Pancreas (tissue), 10 donors: ENCODE measurements at places on chromosomes 16 and 17. TPM values are rescaled to one million over a fixed set of nuclear protein-coding genes. Genes with fewer than 3 reads are reported as not detected.

DNA sequence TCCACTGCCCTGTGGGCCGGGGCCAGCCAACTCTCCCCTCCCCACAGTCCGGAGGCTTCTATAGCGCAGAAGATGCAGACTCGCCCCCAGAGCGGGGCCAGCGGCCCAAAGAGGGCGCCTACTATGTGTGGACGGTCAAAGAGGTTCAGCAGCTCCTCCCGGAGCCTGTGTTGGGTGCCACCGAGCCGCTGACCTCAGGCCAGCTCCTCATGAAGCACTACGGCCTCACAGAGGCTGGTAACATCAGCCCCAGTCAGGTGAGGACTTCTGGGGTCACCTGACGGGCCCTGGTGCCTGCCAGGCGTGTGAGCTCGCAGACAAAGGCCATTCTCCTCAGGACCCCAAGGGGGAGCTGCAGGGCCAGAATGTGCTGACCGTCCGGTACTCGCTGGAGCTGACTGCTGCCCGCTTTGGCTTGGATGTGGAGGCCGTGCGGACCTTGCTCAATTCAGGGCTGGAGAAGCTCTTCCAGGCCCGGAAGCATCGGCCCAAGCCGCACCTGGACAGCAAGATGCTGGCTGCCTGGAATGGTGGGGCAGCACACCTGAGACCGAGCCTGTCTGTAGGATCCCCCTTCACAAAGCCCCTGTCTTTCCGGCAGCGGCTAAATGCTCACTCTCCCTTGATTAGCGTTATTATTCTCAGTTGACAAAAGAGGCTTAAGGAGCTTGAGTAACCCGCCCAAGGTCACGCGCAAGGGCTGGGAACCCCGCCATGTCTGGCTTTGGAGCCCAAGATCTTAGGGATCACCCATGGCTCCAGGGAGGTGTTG is 3.9 kb downstream of the SPATA20 start:
- H3K4me3 ChIP-seq: no peak overlapping the region
- H3K27me3 ChIP-seq: no peaks in the 10 kb centered on the region
- no peak overlapping the region for H3K27ac ChIP-seq
- DNase-seq: peak; percentile 72

GRCh38 chr16:88639231-88640038 is 1.1 kb downstream of the IL17C start:
- DNase-seq: no peak
- H3K4me3 ChIP-seq: no peak overlapping the region
- no peaks in the 10 kb centered on the region for H3K36me3 ChIP-seq
- H3K27ac ChIP-seq: no peak overlapping the region

- no peak overlapping the region for H3K4me3 ChIP-seq
- H3K27me3 ChIP-seq: no peaks in the 10 kb centered on the region
- no peak for DNase-seq
- H3K27ac ChIP-seq: no peak overlapping the region
Measured at GRCh38 chr17:14428648-14429029, 127.8 kb downstream of the HS3ST3B1 start.

- no peak overlapping the region for H3K27ac ChIP-seq
- no peaks in the 10 kb centered on the region for H3K27me3 ChIP-seq
- peaks cover 15% of the 10 kb centered on the region for H3K4me1 ChIP-seq
- peak overlapping the region; percentile 90 for H3K4me3 ChIP-seq
- peak; percentile 75 for DNase-seq
Measured at GRCh38 chr17:65559804-65560627, 1.4 kb downstream of the AXIN2 start.

MAP3K14 gene
- 6.8 TPM for total RNA-seq

DNA sequence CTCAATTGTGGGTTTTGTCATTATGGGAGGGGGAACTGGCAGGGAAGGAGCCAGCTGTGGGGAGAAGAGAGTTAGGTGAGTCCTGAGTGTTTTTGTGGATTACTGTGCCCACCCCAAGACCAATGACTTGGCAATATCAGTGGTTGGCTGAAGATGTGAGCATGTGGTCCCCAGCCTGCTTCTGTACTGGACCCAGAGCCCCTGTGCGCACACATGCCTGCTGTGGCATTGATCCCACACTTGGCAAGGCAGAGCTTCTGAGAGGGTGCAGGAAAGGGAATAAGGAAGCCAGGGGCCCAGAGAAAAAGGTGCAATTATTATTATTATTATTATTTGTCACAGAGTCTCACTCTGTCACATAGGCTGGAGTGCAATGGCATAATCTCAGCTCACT is 1.3 kb downstream of the PRAC1 start:
- no peaks in the 10 kb centered on the region for H3K36me3 ChIP-seq
- no peak for DNase-seq
- peaks cover 83% of the 10 kb centered on the region for H3K27me3 ChIP-seq
- H3K4me1 ChIP-seq: no peaks in the 10 kb centered on the region

GRCh38 chr16:3444032-3444388 is 530 bp downstream of the NAA60 start:
- no peaks in the 10 kb centered on the region for H3K4me1 ChIP-seq
- H3K27me3 ChIP-seq: no peaks in the 10 kb centered on the region
- DNase-seq: no peak
- no peaks in the 10 kb centered on the region for H3K36me3 ChIP-seq

DNA sequence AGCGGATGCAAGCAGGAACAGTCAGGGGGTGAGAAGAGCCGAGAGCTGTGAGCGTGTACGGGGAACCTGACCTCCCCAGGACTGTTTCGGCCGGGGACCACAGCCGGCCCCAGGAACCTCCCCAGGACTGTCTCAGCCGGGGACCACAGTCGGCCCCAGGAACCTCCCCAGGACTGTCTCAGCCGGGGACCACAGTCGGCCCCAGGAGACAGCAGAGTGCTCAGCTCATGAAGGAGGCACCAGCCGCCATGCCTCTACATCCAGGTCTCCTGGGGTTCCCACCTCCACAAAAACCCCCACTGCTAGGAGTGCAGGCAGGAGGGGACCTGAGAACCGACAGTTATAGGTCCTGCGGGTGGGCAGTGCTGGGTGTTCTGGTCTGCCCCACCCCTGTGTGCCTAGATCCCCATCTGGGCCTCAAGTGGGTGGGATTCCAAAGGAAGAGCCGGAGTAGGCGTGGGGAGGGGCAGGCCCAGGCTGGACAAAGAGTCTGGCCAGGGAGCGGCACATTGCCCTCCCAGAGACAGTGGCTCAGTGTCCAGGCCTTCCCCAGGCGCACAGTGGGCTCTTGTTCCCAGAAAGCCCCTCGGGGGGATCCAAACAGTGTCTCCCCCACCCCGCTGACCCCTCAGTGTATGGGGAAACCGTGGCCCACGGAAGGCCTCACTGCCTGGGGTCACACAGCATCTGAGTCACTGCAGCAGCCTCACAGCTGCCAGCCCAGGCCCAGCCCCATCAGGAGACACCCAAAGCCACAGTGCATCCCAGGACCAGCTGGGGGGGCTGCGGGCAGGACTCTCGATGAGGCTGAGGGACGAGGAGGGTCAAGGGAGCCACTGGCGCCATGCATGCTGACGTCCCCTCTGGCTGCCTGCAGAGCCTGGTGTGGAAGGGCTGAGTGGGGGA is 4.3 kb downstream of the RHBDF1 start:
- no peaks in the 10 kb centered on the region for H3K27me3 ChIP-seq
- no peak overlapping the region for H3K4me3 ChIP-seq
- H3K27ac ChIP-seq: no peak overlapping the region
- H3K36me3 ChIP-seq: peaks cover 7% of the 10 kb centered on the region
- DNase-seq: no peak

ST3GAL2 gene
- total RNA-seq: 3.5 TPM

- no peak for DNase-seq
- no peaks in the 10 kb centered on the region for H3K27me3 ChIP-seq
- H3K27ac ChIP-seq: no peak overlapping the region
- H3K36me3 ChIP-seq: no peaks in the 10 kb centered on the region
Measured at GRCh38 chr16:23865853-23866252, 30.1 kb downstream of the PRKCB start.

- H3K27ac ChIP-seq: peak overlapping the region; percentile 72
- DNase-seq: no peak
- no peaks in the 10 kb centered on the region for H3K27me3 ChIP-seq
- peaks cover 4% of the 10 kb centered on the region for H3K36me3 ChIP-seq
- H3K4me3 ChIP-seq: no peak overlapping the region
- peaks cover 4% of the 10 kb centered on the region for H3K4me1 ChIP-seq
Measured at GRCh38 chr17:63762161-63763078, 11.0 kb downstream of the CCDC47 start.

DNA sequence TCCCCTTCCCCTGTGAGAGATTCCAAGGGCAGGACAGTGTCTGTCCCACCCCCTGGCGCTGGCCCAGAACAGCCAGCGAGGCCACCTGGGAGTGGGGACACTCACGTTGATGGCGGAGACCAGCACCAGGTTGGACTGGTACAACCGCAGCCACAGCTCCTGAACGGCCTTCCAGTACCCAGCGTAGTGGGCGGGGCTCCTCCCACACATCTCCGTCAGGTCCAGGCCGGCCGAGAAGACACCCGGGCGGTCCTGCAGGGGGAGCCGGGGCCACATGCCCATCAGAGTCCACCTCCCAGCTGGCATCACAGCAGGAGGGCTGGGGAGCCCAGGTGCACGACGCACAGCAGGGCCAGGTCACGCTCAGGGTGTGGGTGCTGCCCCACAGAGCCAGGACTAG is 7.1 kb downstream of the ECI1 start:
- no peaks in the 10 kb centered on the region for H3K4me1 ChIP-seq
- peak; percentile 75 for DNase-seq
- H3K4me3 ChIP-seq: no peak overlapping the region
- peaks cover 10% of the 10 kb centered on the region for H3K36me3 ChIP-seq

CXCL16 gene
- 7.6 TPM for total RNA-seq

GRCh38 chr16:55437625-55438024 is 41.4 kb upstream of the MMP2 start:
- no peak overlapping the region for H3K27ac ChIP-seq
- H3K27me3 ChIP-seq: peaks cover 3% of the 10 kb centered on the region
- no peaks in the 10 kb centered on the region for H3K4me1 ChIP-seq
- DNase-seq: no peak
- H3K4me3 ChIP-seq: no peak overlapping the region

DNA sequence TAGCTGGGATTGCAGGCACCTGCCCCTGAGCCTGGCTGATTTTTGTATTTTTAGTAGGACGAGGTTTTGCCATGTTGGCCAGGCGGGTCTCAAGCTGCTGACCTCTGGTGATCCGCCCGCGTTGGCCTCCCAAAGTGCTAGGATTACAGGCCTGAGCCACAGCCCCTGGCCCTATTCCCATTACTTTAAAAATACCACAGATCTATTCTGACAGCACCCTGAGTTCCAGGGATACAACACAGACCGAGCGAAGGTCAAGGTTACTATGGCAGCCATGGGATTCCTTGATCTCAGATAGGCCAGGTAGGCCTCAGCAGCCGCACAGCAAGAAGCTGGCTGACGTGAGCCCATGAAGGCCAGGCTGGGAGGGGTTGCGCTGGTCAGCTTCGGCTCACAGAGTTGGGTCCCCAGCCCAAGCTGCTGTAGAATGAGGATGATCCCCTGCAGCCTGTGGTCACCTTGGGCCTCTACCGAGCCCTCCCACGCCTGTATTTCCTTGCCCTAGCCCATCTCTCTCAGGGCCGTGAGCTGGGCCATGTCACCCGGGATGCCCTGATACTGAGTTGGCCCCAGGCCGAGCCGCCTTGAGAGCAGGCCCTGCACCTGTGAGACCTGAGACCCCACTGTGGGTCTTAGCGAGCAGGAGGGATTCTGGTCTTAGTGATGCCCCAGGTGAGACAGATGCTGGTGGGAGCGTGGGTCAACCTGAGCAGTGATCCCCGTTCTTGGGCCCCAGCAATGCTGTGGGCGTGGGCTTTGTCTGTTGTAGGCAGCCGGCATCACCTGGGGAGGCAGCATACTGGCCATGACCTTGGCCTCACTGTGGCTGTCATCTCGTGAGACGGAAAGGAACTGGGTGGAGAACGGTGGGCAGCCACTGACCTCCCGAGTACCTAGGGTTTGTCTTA is 16.9 kb upstream of the RNF213 start:
- no peak for DNase-seq
- H3K36me3 ChIP-seq: no peaks in the 10 kb centered on the region
- no peaks in the 10 kb centered on the region for H3K27me3 ChIP-seq

SCN4A gene
- total RNA-seq: 0.12 TPM

GRCh38 chr17:40284085-40284713 is 3.5 kb upstream of the CDC6 start:
- peaks cover under 1% of the 10 kb centered on the region for H3K36me3 ChIP-seq
- no peak overlapping the region for H3K27ac ChIP-seq
- H3K4me3 ChIP-seq: no peak overlapping the region
- no peaks in the 10 kb centered on the region for H3K4me1 ChIP-seq
- no peak for DNase-seq

- H3K4me3 ChIP-seq: no peak overlapping the region
- DNase-seq: no peak
- no peaks in the 10 kb centered on the region for H3K36me3 ChIP-seq
- H3K27me3 ChIP-seq: no peaks in the 10 kb centered on the region
Measured at GRCh38 chr16:49017501-49017900, 264.1 kb downstream of the CBLN1 start.

GRCh38 chr17:28392491-28392890 is 13.5 kb downstream of the SLC46A1 start:
- H3K27me3 ChIP-seq: no peaks in the 10 kb centered on the region
- peaks cover 42% of the 10 kb centered on the region for H3K36me3 ChIP-seq
- DNase-seq: no peak
- H3K27ac ChIP-seq: no peak overlapping the region
- H3K4me1 ChIP-seq: no peaks in the 10 kb centered on the region
- no peak overlapping the region for H3K4me3 ChIP-seq

DNA sequence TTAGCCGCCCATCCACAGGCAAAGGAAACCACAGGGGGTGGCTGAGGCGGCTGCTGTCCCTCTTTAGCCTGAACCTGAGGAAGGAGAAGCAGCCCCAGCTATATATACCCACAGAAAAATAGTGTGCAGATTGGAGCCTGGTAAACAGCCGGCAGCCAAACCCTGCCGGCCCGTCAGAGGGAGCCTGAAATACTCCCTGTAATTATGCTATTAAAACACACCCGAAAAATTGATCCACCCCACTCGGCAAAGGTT is 6.8 kb downstream of the PIEZO1 start:
- no peak for DNase-seq
- H3K36me3 ChIP-seq: no peaks in the 10 kb centered on the region
- H3K4me1 ChIP-seq: no peaks in the 10 kb centered on the region
- H3K27me3 ChIP-seq: no peaks in the 10 kb centered on the region
- H3K4me3 ChIP-seq: no peak overlapping the region

DNA sequence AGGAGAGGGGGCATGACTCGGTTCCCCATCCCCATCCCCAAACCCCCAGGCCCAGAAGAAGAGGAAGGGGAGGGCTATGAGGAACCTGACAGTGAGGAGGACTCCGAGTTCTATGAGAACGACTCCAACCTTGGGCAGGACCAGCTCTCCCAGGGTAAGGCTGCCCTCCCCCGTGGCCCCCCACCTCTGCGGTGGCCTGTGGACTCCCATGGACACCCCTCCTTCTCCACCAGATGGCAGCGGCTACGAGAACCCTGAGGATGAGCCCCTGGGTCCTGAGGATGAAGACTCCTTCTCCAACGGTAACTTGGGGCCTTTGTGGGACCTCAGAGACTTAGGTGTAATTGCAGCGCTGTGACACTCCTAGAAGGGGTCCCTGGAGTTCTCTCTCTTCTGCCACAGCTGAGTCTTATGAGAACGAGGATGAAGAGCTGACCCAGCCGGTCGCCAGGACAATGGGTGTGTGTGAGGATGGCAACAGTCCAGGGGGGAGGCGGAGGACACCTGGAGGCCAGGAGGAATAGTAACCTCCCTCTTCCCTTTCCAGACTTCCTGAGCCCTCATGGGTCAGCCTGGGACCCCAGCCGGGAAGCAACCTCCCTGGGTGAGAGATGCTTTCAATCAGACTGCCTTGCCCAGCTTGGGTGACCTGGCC is 5.6 kb downstream of the CD19 start:
- H3K27ac ChIP-seq: no peak overlapping the region
- no peaks in the 10 kb centered on the region for H3K4me1 ChIP-seq
- no peak for DNase-seq
- no peaks in the 10 kb centered on the region for H3K36me3 ChIP-seq
- H3K4me3 ChIP-seq: no peak overlapping the region

CCL18 gene
- 0.98 TPM for total RNA-seq
